ENCODE measurements at places on chromosomes 7 and 10.

- DNase-seq: no peak
Observed at GRCh38 chr10:33783557-33783956, 449.1 kb upstream of the NRP1 start.

- no peak for DNase-seq
Observed at GRCh38 chr10:87651801-87652200, 7.9 kb upstream of the PAPSS2 start.

- no peak for DNase-seq
Observed at GRCh38 chr10:30048768-30049517, 10.4 kb downstream of the JCAD start.

GRCh38 chr7:106704000-106704840 is 43.3 kb upstream of the CCDC71L start:
- no peak for DNase-seq

- DNase-seq: no peak
Observed at GRCh38 chr7:152543799-152544198, 108.0 kb upstream of the KMT2C start.

- DNase-seq: no peak
Observed at GRCh38 chr7:95899919-95900513, 127.7 kb downstream of the DYNC1I1 start.

GRCh38 chr7:85737426-85737825 is 550.6 kb upstream of the SEMA3D start:
- no peak for DNase-seq

DNA sequence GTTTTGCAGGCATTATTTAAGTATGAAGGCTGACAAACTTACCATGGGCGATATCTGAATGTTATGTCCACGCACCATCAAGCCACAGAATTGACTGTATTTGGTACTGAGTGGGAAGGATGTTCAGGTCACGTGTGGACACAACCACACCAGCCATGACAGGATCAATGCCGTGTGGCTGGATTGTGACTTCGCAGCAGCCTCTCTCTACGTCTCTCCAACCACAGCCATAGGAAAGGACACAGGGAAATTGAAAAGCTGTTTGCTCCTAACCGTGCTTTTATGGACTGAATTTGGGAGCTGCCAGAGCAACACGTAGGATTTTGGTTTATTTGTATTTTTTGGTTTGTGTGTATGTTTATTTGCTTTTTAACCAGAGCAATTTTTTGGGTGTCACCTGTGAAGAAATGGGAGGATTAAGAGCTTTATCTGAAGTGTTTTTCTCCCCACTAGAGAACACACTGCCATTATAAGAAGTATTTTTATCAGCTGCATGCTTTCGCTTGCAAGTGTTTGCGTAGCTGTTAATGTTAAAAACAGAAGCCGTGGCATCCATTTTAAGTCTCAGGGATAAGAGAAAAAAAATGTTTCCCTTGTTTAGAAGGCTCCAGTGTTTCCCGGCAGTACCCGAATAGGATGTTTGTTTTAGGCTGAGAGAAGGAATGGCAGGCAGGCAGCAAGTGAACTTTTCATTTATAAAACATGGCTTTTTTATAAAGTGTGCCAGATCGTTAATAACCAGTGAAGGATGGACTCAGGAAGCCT is 401.1 kb upstream of the NFE2L3 start:
- DNase-seq: no peak

- no peak for DNase-seq
Observed at GRCh38 chr7:21934808-21935207, 10.9 kb downstream of the CDCA7L start.
